ENCODE measurements at places on chromosomes 11 and 22. TPM values are rescaled to one million over a fixed set of nuclear protein-coding genes. Genes with fewer than 3 reads are reported as not detected.
A peak's percentile ranks its signal among the peaks of the same experiment; 100 is the strongest.

DNA sequence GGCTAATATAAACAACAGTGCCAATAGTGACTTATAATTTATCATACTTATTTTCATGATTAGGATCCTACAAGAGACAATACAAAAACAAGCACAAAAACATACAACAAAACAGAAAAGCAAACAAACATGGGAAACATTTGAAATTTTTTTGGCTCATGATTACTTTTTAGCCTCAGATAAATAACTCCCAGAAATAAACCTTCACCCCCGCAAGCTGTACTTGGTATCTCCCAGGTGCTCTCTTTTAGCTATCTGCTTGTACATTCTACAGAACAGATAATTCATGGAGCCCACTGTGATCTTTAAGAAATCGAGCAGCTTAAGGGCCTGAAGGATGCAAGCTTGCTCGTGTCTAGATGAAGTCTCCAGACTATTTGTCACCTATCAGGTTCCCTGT, 883 bp downstream of the NXPE4 start:
- no peak for DNase-seq

DNA sequence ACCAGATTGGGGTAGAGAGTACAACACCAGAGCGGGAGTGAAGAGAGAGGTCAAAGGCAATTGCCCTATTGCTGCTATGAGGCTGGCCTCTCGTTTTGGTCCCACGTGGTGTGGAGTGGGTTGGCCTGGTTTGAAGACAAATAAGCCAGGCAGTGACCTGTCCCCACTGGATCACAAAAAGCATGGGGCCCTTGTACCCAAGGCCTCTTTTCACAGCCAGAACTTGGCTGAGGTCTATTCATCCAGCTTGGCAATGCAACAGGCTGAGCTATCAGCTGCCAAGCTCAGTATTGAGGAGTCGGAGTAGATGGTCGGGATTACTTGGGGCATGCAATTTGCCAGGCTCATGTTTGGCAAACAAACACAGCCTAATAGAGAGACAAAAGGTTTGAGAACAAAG, 19.2 kb upstream of the GALNT18 start:
- DNase-seq = no peak

GRCh38 chr11:15649371-15650104, 534.8 kb downstream of the INSC start:
- DNase-seq = no peak

The GPR152 gene
- not detected for total RNA-seq

DNA sequence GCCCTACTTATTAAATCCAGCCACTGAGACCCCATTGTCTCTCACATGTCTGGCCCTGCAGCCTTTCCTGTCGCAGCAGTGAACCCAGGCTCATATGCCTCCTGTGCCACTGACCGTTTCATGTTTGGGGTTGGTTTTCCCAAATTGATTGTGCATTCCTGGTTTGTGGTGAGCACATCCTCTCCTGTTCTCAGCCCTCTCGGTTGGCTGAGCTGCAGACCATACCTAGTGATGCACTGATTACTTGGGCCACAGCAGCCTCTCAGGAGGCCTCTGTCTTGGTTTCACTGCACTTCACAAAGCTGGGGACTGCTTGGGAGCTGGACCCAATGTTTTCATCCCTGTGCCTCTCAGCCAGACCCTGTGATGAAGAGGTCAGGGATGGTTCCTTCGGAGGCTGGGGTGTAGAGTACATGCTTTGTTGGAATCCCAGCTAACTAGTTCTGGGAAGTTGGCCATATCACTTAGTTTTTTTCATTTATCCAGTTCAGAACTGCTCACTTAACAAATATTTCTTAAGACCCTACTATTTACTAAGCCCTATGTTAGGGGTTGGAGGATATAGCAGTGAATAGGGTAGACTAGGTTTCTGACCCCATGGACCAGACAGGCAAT, 30.9 kb downstream of the PARVA start:
- no peak for DNase-seq

- peak; percentile 95 for DNase-seq
These were observed 13.5 kb upstream of the SORL1-AS1 start for GRCh38 chr11:121466063-121466794.

GRCh38 chr11:60973699-60974098, 2.2 kb downstream of the CD6 start:
- no peak for DNase-seq
